ENCODE measurements at places on chromosomes 4 and X.

- no peak for DNase-seq
Measured at GRCh38 chr4:73414936-73415271, 10.8 kb downstream of the ALB start.

DNA sequence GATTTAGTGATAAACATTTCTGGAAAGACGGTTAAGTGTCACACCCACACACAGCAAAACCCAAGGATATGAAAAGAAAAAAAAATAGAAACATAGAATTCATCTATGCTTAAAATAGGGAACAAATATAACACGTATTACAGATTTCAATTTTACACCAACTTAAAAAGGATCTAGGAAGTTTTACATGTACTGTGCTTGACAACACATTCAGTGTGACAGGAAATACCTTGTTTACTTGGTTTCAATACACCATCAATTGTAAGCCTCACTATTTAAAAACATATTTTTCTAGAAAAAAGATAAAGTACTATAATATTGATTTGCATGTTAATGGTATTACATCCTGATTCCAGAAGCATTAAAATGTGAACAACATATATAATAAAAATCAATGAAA, 77.0 kb upstream of the SPRY1 start:
- DNase-seq, result no peak

DNA sequence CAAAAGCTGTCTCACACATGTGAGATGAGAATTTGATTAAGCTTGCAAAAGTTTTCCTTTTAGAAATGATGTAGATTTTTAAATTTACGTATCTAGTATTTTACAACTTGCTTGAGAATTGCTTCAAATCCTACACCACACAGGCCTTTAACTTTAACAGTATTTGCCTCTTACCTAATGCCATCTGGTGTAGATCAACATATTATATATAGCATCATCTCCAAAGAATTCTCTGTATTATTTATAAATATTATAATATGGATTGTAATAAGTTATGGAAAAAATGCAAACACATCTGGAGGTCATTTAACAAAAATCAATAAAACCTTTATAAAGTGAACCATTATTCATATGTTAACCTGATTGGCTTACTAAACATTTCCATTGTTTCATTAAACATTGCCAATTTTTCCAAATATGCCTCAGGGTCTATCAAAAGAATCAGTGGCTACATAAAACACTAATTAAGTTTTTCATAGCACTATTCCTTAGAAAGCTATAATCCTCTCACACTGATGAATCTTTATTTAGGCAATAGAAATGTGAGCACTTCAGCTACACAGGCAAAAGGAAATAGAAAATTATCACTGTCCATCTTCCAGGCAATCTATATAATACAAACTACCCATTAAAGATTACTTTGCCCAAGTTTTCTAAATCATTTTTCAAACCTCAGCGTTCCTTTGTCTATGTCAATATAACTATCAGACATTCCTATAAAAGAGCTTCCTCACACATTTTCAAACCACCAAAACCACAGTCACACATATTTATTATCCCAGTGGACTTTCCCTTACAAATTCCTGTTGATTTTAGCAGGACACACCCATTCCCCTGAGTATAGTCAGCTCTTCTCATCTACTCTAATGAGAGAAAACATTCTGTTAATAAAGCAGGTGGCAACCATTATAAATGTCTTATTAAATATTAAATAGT, 83.5 kb upstream of the INTU start:
- no peak for DNase-seq

GRCh38 chrX:119036107-119037029, 36.4 kb upstream of the CT47C1 start:
- no peak for DNase-seq

- DNase-seq, result no peak
Measured at GRCh38 chr4:55409468-55410171, 13.9 kb downstream of the TMEM165 start.

DNA sequence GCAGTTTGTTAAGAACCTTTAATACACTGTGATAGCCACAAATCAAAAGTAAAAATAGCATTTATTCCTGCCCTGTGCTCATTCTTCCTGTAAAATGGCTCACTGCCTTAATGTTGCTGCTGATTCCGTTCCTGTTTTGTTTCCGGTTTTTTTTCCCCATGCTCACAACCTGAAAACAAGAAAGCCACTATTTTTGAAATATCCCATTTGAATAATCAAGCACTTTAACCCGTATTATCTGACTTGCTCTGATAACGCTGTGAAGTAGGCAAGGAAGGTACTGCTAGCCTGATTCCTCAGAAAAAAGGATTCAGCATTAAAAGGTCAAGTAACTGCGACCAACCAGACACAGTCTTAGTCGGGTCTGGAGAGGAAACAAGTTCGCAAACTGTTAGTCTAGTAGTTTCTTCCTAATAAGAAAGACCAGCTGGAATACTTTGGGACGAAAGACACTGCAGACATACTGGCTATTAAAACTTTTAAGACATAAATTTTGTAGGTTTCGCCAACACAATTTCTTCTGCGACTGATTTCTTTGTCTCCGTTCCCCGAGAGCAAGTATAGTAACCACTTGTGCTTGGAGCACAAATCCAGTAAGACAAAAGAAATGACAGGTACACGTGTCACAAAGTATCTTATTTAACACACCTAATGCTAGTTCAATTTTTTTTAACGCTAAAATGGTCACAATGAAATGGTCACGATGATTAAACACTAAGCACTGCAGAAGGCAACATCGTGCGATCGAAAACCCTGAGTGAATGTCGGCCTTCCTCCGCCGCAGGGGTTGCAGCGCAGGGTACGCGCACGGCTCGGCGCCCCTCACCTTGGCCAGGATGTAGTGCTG, 802 bp downstream of the COX18 start:
- peak; percentile 90 for DNase-seq
